ENCODE measurements at places on chromosomes 1 and 21.

- peak; percentile 14 for DNase-seq
Measured at GRCh38 chr21:36104317-36105300, 30.3 kb upstream of the CBR3 start.

DNA sequence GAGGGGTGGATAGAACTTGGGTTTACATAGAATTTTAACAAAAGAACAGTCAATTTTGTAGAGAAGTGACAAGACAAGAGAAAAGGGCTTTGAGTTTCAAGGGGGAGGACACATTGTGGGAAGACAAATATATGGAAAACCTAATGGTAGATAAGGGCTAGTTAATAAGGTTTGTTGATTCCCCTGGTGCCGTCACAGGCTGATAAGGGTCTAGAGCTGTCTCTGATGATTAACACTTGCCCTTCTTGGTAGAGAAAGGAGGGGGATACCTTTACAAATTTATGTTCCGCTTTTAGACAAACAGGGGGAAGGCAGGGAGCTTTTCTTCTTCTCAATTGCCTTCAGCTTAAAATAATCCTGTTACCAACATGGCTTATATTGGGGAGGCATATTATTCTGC, 124.3 kb downstream of the ETS2 start:
- no peak for DNase-seq

DNA sequence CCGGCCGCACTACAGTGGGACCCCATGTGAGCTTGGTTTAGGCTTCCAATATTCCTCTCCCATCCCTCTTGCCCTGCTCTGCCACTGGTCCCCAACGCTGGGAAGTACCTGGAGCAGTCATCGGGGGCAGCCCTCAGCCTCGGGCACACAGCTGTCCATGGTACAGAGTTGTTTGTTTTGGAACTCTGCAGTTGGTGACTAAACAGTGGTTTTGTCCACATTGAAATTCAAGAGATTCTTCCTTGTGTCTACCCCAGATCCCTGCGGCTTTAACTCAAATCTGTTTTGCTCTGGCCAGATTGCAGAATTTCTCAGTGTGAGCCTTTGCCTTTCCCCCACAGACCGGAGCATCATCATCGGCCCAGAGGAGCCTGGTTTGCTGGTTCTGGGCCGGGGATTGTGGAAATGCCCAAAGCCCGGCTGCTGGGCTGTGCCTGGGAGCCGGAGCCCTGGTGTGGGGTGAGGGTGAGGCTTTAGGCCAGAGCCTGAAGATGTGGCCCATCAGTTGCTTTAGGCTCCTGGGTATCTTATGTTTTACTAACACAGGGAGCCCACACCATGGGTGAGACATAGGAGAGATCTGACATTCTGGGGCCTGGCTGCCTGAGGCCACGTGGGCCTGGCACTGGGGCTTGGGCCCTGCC, 93.2 kb downstream of the ARHGEF10L start:
- DNase-seq, result no peak

DNA sequence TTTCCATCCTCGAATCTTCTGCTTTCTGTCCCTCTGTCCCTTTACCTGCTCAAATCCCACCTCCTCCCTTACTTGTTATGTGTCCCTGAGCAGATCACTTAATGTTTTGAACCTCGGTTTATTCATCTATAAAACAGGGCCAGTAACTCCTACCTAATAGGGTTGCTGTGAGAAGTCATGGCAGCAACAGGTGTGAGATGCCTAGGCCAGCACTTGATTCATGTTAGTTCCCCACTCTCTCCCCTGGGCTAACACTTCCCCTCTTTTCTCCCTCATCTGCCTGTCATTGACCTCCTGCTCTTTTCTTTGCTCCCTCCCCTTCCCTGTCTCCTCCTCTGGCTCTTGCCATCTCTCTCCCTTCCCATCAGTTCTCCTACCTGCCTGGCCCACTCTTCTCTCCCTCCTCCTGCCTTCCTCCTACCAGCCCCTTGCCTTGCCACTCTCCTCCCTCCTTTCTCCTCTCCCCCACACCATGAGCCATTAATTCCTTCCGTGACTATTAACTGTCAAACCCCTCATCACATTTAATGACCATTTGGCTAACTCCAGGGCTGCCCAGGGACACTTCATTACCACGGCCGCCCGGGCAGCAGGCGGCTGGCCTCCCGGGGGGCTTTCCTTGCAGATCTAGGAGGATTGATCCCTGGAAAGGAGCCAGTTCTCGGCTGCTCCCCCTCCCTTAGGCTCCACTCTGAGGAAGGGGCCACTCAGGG, 90.6 kb upstream of the CD1D start:
- no peak for DNase-seq

DNA sequence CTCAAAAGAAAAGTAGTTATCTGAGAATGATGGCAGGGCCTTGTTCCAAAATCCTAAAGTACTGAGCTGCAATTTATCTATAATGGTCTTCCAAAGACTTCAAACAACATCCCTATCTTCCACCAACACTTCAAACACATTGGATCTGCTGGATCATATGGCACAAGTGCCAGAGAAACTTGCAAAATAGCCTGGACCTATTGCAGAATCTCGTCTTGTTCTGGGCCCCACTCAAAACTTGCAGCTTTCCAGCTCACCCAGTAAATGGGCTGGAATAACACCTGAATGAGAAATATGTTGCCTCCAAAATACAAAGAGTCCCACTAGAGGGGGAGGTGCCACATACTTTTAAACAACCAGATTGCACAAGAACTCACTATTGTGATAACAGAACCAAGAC, 44.0 kb upstream of the PKN2 start:
- no peak for DNase-seq

DNA sequence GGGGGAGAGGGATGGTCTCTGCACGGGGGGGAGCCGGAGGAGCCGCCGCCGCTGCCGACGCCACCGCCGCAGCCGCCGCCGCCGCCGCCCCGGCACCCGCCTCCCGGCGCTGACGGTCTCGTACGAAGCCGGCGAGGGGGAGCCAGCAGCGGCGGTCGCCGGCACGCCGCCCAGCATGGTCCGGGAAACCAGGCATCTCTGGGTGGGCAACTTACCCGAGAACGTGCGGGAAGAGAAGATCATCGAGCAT, 311 bp downstream of the SPEN start:
- no peak for DNase-seq

DNA sequence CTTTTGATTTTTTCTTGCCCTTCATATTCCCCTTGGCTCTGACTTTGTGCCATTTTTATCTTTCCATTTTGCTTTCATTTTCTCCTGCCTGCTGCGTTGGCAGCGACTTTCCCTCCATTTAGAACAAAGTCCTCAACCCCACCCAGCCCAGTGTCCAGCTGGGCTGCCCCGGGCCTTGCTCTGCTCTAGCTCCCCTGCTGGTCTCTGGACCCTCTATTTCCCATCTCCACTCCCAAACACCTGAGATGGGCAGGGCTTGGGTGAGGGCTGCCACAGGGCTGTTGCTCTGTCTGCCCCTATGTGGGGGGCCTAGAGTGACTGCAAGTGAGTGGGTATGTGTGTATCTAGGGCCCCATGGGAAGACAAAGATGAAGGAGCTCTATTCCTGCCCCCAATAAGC, 7.3 kb upstream of the ADAM15 start:
- no peak for DNase-seq

DNA sequence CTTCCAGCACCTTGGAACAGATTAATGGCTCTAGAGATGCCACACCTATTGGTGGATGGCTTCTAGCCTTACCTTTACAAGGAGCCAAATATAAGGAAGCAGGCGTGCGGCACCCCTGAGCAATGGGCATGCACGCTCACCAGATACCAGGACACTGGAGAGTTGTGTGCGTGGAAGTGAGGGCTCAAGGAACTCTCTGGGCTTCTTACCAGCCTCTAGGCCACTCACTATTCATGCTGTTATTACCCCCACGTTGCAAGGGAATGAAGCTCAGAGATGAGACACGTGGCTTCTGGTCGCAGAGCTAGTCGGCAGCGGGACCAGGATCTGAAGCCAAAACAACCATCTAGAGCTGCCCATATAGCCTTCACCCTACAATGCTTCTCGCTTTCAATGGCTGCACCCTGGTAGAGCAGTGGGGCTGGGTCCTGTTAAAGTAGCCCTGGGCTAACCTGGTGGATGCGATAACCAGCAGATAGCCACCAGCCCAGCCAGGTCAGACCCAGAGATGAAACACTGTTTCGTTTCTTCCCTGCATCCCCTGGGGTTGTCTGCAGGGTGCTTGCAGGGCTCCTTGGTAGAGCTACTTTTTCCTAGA, 396.4 kb upstream of the VAMP3 start:
- no peak for DNase-seq

GRCh38 chr1:229582011-229582694, 23.6 kb upstream of the ABCB10 start:
- no peak for DNase-seq

- peak; percentile 54 for DNase-seq
Measured at GRCh38 chr1:212607913-212608391, 609 bp upstream of the ATF3 start.

GRCh38 chr1:210496063-210496462, 167.4 kb downstream of the HHAT start:
- no peak for DNase-seq

DNA sequence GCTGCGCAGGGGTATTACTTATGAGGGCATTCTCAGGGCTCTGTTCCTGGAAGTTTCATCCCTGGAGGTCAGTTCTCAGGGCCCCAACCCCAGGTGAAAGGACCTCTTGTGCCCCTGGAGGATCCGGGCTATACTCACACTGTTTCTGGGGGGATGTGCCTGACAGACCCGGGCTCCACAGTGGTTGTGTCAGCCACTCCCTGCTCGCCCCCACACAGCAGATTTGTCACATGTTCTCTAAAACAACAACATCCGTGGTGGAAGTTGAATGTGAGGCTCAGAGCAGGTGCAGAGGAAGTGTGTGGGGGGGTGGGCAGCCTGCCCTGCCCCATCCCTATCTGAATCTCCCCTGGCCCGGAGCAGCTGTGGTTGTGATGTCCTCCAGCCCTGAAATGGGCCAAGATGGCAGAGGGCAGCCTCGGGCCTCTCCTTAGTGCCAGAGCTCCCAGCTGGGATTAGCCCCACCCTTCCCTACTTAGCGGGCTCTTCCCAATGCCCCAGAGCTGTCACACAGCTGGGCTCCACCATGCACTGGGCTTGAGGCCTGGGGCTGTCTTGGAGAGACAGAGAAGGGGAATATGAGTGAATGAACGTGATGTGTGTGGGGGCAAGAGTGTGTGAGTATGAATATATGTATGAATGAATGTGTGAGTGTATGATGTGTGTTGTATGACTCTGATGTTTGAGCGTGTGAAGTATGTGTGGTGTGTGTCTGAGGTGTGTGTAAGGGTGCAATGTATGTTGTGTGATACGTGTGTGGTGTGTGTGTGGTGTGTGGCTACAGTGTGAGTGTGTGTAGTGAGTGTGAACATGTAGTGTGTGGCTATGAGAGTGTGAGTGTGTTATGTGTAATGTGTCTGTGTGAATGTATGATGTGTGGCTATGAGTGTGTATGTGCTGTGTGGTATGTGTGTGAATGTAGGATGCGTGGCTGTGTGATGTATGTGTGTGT, 1.5 kb upstream of the FCMR start:
- DNase-seq, result peak; percentile 78

All from immature natural killer cell (primary cell).